ENCODE measurements at places on chromosomes 7 and 10. TPM values are rescaled to one million over a fixed set of nuclear protein-coding genes. Genes with fewer than 3 reads are reported as not detected.

The PLEKHS1 gene
- not detected for total RNA-seq

GRCh38 chr7:101589976-101590662, 39.0 kb downstream of the MYL10 start:
- no peak overlapping the region for H3K27ac ChIP-seq
- H3K4me3 ChIP-seq = no peak overlapping the region
- no peaks in the 10 kb centered on the region for H3K27me3 ChIP-seq
- no peaks in the 10 kb centered on the region for H3K36me3 ChIP-seq
- H3K4me1 ChIP-seq = no peaks in the 10 kb centered on the region

DNA sequence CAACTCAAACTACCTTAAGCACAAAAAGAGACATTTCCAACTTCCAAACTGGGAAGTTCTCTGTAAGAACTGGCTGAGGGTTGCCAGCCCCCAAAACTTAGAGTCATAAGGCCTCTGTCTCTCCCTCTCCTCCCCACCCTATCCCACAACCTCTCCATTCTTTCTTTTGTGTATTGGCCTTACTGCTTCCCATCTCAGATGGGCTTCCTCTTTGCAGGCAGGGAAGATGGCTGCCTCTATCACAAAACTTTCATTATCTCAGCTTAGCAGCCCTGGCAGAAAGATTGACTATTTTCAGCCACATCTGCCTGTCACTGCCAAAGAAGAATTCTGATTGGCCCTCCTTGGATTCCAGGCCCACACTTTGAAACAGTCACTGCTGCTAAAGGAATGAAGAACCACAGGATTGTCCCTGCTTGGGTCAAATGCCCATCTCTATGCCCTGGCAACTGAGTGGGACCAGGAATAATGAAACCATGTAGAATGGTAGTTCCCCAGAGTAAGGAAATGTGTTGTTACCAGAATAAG, 58.0 kb upstream of the PRKAR2B start:
- H3K4me3 ChIP-seq = no peak overlapping the region
- H3K36me3 ChIP-seq = no peaks in the 10 kb centered on the region
- no peak overlapping the region for H3K27ac ChIP-seq
- no peaks in the 10 kb centered on the region for H3K27me3 ChIP-seq
- no peaks in the 10 kb centered on the region for H3K4me1 ChIP-seq

DNA sequence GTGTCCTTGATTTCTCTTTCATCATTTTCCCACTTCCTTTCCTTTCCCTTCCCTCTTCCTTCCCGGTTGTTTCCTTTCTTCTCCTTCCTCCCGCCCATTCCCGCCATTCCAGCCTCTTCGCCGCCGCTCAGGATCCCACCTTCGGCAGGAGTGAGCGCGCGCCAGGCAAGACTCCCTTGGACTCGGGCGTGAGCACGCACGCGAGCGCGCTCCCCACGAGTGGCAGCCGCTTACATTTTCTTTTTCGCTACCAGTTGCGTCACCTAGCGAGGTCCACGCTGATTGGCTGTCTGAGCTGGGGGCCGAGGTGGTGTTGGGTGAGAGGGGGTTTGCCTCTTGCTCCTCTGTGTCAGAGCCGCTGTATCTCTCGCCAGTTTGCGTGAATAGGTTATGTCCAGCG, 11.8 kb downstream of the ZAN start:
- H3K27me3 ChIP-seq = no peaks in the 10 kb centered on the region
- no peaks in the 10 kb centered on the region for H3K4me1 ChIP-seq
- no peak for DNase-seq
- no peak overlapping the region for H3K27ac ChIP-seq
- no peaks in the 10 kb centered on the region for H3K36me3 ChIP-seq

The AKR1C1 gene
- total RNA-seq = 0.90 TPM

GRCh38 chr7:131480384-131481315, 75.8 kb downstream of the PODXL start:
- no peak for DNase-seq
- H3K4me3 ChIP-seq = peak overlapping the region; percentile 32
- H3K27me3 ChIP-seq = no peaks in the 10 kb centered on the region
- no peak overlapping the region for H3K27ac ChIP-seq
- H3K36me3 ChIP-seq = peaks cover 16% of the 10 kb centered on the region

The ITIH5 gene
- total RNA-seq = 2.8 TPM

DNA sequence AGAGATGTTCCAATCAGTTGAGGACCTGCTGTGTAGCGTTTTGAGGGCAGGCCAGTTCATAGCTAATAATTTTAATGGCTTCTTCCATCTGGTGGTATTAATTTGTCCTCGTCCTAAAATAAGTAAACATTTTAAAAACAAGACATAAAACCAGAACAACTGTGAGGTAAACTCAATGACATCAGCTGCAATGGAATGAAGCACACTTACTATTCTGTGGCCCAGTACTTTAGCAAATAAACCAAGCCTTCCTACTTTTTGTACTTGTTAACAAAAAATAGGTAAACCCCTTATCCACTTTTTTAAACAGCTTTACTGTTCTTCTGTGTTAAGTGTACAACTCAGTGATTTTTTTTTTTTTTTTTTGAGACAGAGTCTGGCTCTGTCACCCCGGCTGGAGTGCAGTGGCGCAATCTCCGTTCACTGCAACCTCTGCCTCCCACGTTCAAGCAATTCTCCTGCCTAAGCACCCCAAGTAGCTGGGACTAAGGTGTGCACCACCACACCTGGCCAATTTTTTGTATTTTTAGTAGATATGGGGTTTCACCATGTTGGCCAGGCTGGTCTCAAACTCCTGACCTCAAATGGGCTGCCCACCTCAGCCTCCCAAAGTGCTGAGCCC, 28.9 kb upstream of the FZD1 start:
- no peaks in the 10 kb centered on the region for H3K4me1 ChIP-seq
- no peaks in the 10 kb centered on the region for H3K36me3 ChIP-seq
- H3K4me3 ChIP-seq = no peak overlapping the region

The SLC25A13 gene
- 104 TPM for total RNA-seq

DNA sequence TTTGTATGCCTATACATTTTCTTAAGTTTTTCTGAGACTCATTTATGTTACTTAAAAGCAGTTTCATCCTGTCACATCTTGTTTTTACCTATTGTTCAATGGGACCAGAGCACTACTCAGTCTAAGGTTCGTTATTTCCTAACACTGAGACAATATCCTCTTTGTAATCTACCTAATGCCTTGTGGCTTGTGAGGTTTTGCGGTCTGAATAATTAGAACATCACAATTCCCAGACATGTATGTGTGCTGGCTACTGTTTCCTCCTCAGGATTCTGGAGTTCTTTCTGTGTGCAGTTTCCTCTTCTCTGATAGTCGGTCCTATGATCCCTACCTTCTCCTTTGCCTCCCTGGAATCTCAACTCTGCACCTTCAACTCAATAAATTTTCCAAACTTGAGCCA, 620.2 kb downstream of the ANKRD7 start:
- no peaks in the 10 kb centered on the region for H3K36me3 ChIP-seq
- no peak for DNase-seq
- H3K27me3 ChIP-seq = no peaks in the 10 kb centered on the region
- H3K4me3 ChIP-seq = no peak overlapping the region
- H3K27ac ChIP-seq = no peak overlapping the region

GRCh38 chr10:102234888-102235597, 6.3 kb downstream of the PITX3 start:
- peaks cover 98% of the 10 kb centered on the region for H3K27me3 ChIP-seq
- no peak overlapping the region for H3K4me3 ChIP-seq
- DNase-seq = no peak
- no peak overlapping the region for H3K27ac ChIP-seq
- no peaks in the 10 kb centered on the region for H3K4me1 ChIP-seq

DNA sequence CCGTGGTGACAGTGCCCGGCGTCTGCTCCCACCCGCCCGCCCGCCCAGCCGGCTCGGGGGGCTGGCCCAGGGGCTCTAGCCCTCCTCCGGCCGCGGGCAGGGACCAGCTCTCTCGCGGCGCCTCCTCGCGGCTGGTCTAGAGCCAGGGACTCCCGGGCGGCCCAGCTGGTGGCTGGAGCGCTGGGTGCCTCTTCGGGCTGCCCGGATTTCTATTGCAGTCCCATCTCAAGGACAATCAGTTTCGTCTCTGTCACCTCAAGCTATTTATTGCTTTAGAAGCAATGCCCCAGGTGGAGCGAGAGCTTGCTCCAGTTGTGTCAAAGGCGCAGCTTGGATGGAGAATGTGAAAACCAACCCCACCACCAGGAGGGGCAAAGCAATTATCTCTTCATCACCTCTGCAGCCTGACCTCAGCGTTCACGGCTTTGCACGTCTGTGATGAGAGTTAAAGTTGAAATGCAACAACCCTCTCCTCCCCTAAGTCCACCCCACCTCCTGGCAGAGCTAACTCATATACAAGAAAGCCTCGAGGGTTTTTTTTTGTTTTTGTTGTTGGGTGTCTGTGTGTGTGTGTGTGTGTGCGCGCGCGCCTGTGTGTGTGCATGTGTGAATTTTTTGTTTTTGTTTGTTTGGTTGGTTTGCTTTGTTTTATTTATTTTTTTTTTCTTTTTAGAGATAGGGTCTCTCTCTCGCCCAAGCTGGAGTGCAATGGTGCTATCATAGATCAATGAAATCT, at the start of gene ITGA8:
Gene ITGA8 (minus strand): TSS at position 24 of the 736 bp plus-strand sequence. CDS start 151 bp downstream, outside the sequence.
- peak within 1 kb of the TSS; percentile 71 for H3K4me3 ChIP-seq
- H3K36me3 ChIP-seq = no peaks in the 10 kb centered on the region
- no peak within 1 kb of the TSS for H3K27ac ChIP-seq
- peak; percentile 86 for DNase-seq

GRCh38 chr7:157630301-157630853, 293.6 kb downstream of the DNAJB6 start:
- DNase-seq = no peak
- no peak overlapping the region for H3K27ac ChIP-seq
- no peaks in the 10 kb centered on the region for H3K36me3 ChIP-seq
- no peaks in the 10 kb centered on the region for H3K27me3 ChIP-seq
- no peaks in the 10 kb centered on the region for H3K4me1 ChIP-seq

The VSIR gene
- 0.07 TPM for total RNA-seq

The GATA3 gene
- total RNA-seq = 42.4 TPM

- no peaks in the 10 kb centered on the region for H3K4me1 ChIP-seq
- no peak overlapping the region for H3K4me3 ChIP-seq
- H3K27me3 ChIP-seq = no peaks in the 10 kb centered on the region
Measured at GRCh38 chr10:86287966-86288579, 78.5 kb downstream of the GRID1 start.

The CYP2C19 gene
- total RNA-seq = 0.22 TPM

The RADIL gene
- 41.7 TPM for total RNA-seq

DNA sequence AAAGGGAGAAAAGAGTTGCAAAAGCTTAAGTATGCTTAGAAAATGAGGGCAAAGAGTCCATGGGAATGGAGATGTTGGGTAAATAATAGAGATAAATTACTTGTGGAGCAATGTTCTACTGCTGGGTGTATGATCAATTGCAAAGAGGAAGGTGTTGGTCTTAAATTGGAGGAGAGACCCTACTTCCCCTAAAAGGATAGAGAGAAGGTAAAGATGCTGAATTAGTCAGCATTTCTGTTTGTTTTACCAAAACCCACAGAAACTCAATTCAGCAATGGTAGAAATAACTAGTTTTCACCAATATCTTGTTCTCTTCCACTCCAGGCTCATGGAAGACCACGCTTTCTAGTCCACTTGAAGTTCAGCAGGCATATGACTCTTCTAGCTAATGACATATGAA, 32.1 kb downstream of the ASB4 start:
- H3K27me3 ChIP-seq = peaks cover 15% of the 10 kb centered on the region
- no peaks in the 10 kb centered on the region for H3K36me3 ChIP-seq
- no peak overlapping the region for H3K27ac ChIP-seq
- DNase-seq = no peak
- no peak overlapping the region for H3K4me3 ChIP-seq
- no peaks in the 10 kb centered on the region for H3K4me1 ChIP-seq

- no peaks in the 10 kb centered on the region for H3K27me3 ChIP-seq
- H3K4me1 ChIP-seq = peaks cover 9% of the 10 kb centered on the region
- H3K36me3 ChIP-seq = no peaks in the 10 kb centered on the region
- H3K4me3 ChIP-seq = no peak overlapping the region
- peak; percentile 75 for DNase-seq
Measured at GRCh38 chr7:24477398-24478136, 95.7 kb upstream of the PALS2 start.

- DNase-seq = no peak
- H3K4me3 ChIP-seq = no peak overlapping the region
- H3K36me3 ChIP-seq = no peaks in the 10 kb centered on the region
- H3K27me3 ChIP-seq = no peaks in the 10 kb centered on the region
- no peak overlapping the region for H3K27ac ChIP-seq
Measured at GRCh38 chr7:148670374-148670773, 28.3 kb upstream of the CUL1 start.

DNA sequence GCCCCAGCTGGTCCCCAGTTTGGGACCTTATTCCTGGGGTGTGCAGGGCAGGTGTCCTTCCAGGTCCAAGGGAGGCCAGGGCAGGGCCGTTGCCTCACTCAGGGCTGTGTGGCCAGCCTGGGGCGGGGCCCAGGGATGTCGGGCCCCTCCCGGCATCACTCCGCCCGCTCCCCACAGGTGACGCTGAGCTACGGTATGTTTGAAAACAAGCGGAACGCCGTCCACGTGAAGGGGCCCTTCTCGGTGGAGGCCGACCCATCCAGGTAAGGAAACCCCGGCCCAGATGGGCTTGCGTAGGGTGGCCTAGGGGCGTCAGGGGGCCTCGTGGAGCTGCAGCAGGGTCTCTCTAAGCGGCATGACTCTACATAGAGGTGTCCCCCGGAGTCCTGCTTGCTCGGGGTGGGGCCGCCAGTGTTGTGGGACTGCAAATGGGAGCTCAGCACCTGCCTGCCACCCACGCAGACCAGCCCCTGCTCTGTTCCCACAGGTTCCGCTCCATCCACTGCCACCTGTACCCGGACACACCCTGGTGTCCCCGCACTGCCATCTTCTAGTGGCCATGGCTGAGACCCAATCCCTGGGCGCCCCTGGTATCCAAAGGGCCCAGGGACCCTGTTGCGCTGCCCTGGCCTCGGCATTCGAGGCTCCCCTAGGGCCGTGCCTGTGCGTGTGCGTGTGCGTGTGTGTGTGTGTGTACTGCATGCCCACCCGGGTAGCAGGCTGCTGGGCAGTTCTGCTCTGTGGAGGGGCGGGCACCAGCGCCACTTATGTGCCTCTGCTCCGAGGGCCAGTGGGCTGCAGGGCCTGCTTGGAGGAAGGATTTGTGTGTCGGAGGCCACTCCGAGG, 7.3 kb downstream of the LFNG start:
- no peak for DNase-seq
- no peaks in the 10 kb centered on the region for H3K36me3 ChIP-seq

- DNase-seq = no peak
- H3K27me3 ChIP-seq = no peaks in the 10 kb centered on the region
- H3K27ac ChIP-seq = no peak overlapping the region
- H3K4me1 ChIP-seq = peaks cover 12% of the 10 kb centered on the region
Measured at GRCh38 chr10:94002156-94002555, 8.4 kb downstream of the PLCE1 start.

The KCNIP2 gene
- 3.1 TPM for total RNA-seq

- no peak overlapping the region for H3K4me3 ChIP-seq
- no peaks in the 10 kb centered on the region for H3K36me3 ChIP-seq
- H3K27ac ChIP-seq = no peak overlapping the region
- H3K27me3 ChIP-seq = no peaks in the 10 kb centered on the region
Measured at GRCh38 chr10:87842220-87842641, 21.1 kb downstream of the KLLN start.
